Activated naive CD4-positive, alpha-beta T cell treated with Interleukin-2 at 50 U/mL for 16 hours (primary cell): ENCODE measurements at places on chromosomes 4 and X.

DNA sequence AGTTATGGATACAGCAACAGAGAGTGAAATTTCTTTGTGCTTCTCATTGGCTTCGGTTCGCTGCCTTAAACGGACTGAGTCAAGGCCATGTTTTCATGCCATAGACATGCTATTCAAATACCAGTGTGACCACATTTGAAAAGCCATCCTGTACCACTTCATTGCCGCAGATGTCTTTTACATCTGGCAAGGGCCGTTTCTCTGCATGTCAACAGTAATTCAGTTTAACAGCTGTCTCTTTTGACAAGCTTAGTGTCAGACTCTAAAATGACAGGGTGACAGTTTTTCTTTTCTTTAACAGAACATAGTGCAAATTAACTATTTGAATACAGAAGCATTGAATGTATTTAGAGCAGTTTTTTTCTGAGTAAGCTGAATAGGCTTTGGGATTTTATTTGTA, 362.2 kb upstream of the POU3F4 start:
- no peak for DNase-seq

- no peak for DNase-seq
Observed at GRCh38 chr4:47109379-47109778, 78.0 kb downstream of the GABRB1 start.

- DNase-seq: no peak
Observed at GRCh38 chr4:44438687-44439086, 9.9 kb downstream of the KCTD8 start.

- no peak for DNase-seq
Observed at GRCh38 chr4:86848136-86848535, 1.0 kb downstream of the SLC10A6 start.

DNA sequence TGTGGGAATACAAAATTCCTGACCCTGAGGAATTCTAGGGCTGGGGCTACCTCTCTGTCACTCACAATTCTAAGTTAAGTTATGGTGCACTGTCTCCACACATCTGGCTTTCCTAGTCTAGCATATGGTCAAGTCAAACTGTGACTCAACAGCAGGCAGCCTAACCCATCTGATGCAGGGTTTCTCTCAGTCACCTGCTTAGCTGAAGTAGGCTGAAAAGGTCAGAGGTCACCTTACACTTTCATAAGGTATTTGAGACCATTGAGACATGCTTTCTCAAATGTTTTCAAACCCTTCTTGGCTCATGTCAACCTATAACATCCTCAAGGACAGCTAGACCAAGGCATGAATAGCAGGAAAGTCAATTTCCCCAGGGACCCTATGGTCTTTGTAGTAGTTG, 196.5 kb upstream of the STK26 start:
- no peak for DNase-seq

- DNase-seq: peak; percentile 2
Observed at GRCh38 chrX:103309860-103310554, 783 bp downstream of the BEX2 start.

GRCh38 chrX:3066555-3066954, 25.3 kb downstream of the ARSF start:
- DNase-seq: no peak

- no peak for DNase-seq
Observed at GRCh38 chr4:180054291-180054690, 2188.9 kb upstream of the TENM3 start.

DNA sequence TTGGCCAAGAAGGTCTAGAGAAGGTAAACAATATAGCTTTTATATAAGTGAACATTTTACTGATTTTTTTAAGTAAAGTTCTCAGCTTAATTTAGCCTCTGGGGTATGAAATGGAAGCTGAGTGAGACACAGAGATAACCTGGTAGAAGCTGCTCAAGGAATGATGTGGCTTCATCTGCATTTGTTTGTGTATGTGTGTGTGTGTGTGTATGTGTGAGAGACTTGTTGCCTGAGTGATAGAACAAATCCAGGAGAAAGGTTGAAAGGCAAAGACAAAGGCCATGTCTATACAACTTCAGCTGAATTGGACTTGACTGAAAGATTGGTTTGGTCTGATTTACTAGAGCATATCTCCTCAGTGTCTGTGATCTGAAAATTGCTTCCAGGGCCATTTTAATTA, 63.6 kb downstream of the PCDH7 start:
- no peak for DNase-seq

- no peak for DNase-seq
Observed at GRCh38 chr4:21811565-21811964, 137.0 kb downstream of the KCNIP4 start.

GRCh38 chrX:69179380-69179911, 14.2 kb upstream of the PJA1 start:
- DNase-seq: no peak

- DNase-seq: no peak
Observed at GRCh38 chr4:81599742-81600380, 128.2 kb upstream of the RASGEF1B start.

DNA sequence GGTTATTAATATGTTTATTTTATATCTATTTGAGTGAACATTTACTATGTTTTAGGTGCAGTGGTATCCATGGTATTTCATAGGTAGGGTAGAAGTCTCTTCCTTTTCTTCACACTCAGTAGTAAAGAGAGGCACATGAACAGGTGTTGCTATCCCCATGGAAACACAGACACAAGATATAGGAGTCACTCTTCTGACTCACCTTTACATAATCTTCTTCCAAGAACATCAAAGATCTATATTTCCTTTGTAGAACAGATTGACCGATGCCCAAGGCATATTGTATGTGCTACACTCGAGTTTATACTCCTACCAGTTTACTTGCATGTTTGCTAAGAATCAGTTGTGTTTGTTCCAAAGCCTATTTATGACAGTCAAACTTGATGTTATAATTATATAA, 1997.4 kb downstream of the C4orf33 start:
- no peak for DNase-seq

DNA sequence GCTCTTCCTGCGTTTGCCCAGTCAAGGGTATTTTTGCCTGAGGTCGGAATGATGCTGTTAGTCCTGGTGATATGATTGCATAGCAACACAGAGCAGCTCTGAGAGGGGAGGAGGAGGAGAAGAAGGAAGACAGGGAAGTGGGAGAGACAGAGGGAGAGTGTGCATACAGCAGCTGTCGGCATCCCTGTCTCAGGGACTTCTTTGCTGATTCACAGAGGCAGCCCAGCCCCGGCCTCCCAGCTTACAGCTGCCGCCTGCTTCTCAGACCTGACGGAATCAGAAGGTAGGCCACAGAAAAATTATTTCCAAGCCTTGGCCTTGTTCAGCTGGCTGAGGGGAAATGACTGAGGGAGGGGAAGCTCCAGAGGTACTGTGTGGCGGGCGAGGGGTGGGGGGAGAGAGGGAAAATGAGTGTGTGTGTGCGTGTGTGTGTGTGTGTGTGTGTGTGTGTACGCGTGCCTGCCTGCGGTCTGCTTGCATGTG, 319 bp downstream of the DRP2 start:
- DNase-seq: peak; percentile 20

DNA sequence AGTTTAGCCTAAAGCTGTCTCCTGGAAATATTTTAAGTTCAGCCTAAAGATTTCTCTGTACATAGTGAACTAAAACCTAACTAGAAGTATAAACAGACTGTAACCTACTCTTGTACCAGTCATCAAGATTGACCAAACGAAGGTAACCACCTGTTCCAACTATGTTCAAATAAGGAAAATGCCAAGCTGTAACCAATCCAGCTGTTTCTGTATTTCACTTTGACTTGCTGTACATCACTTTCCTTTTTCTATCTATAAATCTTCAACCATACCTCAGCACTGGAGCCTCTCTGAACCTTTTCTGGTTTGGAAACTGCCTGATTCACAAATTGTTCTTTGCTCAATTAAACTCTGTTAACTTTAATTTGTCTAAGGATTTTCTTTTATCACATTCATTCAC, 3.1 kb upstream of the CYSLTR1 start:
- DNase-seq: no peak

DNA sequence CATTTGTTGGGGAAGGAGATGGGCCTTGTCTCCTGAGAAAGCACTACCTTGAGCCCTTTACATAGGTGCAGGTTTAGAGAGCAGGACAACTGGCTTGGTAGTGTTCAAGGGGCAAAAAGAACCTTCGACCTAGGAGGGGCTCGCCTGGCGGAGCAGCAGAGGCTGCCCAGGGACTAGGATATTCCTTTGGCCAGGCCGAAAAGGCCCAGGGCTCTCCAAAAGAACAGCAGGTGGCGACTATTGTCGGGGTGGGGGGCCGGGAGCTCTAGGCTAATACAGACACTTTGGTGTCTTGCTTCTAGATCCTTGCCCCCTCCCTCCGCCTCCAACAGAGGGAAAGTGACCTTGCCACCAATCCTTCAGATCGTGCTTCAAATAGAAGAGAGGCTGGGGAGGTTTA, 7.1 kb upstream of the POU3F4 start:
- DNase-seq: no peak

DNA sequence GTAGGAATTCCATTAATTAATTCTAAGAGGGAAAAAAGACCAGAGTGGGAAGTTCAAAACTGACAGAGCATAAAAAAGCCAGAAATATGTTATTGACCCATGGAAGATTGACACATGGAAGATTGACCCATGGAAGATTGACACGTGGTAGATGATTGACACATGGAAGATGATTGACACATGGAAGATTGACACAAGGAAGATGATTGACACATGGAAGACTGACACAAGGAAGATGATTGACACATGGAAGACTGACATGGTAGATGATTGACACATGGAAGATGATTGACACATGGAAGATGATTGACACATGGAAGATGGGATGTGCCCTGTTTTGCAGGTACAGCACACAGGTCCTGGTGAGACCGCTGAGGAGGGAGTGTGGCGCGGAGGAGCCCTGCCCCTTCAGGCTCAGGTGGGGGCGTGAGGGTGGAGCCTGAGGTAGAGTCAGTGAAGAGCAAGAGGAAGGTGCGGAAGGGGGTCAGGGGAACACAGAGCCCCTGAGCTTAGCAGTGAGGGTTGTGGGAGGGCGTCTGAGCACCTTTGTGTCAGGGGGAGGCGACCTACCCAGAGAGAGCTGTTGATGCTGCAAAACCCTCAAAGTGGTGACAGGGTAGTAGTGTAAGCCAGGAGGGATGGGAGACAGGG, 15.8 kb upstream of the PDE6B start:
- DNase-seq: no peak

GRCh38 chrX:125444659-125445058, 125.0 kb downstream of the TEX13C start:
- DNase-seq: no peak

GRCh38 chr4:106971636-106972035, 64.5 kb downstream of the DKK2 start:
- no peak for DNase-seq

DNA sequence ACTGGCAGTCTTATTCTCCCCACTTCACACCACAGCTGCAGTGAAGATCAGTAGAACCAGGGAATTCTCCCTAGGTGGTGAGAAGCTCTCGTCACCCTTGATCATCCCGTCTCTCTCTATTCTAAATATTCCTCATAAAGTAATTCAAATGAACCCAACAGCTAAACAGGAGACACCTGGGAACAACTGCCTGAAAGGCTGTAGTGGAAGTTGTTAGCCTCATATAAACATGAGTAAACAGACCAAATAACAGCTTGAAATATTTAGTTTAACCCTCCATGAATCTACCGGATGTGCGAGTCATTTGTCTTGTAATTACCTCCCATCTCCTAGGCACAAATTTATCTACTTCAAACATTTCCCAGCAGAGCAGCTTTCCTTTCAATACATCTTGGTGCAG, 30.4 kb upstream of the APELA start:
- no peak for DNase-seq

GRCh38 chrX:108892501-108892900, 156.1 kb upstream of the IRS4 start:
- DNase-seq: no peak

DNA sequence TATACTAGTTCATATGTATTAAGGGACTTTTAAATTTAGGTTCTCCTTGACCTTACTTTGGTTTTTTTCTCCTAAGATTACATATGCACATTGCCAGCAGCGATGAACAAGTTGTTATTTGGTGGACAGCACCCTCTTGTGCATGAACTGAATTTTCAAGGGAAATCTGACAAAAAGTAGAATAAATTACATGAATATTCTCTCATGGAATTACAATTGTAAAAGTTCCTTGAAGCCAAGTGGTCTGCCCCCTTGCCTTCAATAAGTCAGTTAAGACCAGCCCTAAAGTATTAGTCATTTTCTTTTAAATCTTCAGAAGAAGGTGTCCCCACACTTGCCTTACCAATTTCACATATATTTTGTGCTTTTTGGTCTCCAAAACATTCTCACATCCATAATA, 30.7 kb upstream of the SMARCA5 start:
- DNase-seq: no peak

DNA sequence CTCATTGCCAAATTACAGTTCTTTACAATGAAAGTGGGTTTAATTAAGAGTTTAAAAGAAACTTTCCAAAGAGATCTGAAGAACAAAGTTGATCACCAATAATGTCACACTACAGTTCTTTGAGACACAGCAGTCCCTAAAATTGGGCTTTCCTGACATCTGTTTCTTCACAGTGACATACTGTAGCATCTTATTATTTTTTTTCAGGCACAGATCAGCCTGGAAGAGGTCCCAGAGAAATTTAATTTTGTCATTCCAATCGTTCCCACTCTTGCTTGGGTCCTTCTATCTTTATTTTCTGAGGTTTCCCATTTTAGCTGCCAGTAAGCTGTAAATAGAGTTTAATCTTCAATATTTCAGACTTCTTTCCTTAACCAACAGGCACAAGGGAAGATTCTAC, 143.1 kb upstream of the FRMPD4 start:
- no peak for DNase-seq

DNA sequence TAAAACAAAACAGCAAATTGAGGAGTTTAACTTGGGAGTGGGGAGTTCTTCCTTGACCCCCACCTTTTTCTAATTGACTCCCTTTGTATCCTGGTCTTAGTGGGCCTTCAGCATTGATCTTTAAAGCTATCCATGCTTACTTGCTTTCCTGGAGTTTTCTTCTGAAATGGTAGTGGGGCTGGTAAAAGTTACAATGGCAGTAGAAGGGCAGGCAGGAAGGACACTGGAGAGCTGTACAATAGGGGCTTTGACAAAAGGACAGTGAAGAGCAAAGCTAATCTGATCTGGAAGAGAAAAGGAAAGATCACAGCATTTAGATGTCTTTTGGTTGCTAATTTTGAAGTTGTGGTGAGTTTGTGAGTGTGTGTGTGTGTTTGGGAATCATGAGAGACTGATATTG, 111.5 kb downstream of the MID1 start:
- DNase-seq: no peak

- peak; percentile 15 for DNase-seq
Observed at GRCh38 chr4:26787461-26788340, 72.9 kb upstream of the STIM2 start.

GRCh38 chr4:112895811-112896608, 153.4 kb upstream of the ANK2 start:
- no peak for DNase-seq
